Tibial nerve (tissue), 4 donors: ENCODE measurements at places on chromosomes 2 and 18.

GRCh38 chr2:45986509-45986908 is 310.7 kb upstream of the EPAS1 start:
- DNase-seq: no peak

GRCh38 chr2:9463698-9464034 is 10.7 kb upstream of the IAH1 start:
- no peak for DNase-seq

GRCh38 chr18:32349728-32350395 is 120.8 kb downstream of the GAREM1 start:
- peak; percentile 94 for DNase-seq

DNA sequence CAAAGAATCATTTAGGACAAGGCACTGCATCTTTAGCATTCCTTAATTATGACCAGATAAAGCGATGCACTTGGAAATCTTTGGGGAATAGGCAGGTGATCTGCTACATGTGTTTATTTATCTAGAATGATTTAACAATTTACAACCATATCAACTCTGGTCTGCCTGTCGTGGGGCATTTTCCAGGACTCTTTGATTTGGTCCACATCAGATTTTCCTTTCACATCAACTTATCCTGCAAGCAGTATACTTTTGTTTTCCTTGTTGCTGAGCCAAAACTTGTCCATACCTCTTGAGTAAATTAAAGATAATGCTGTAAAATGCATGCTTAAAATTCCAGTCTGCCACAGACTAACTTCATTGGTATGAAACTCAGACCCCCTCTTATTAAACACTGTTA is 312.4 kb upstream of the TCF4 start:
- no peak for DNase-seq

- no peak for DNase-seq
Measured at GRCh38 chr18:61582202-61582710, 249.0 kb downstream of the CDH20 start.

- DNase-seq: no peak
Measured at GRCh38 chr2:237993701-237994100, 26.9 kb downstream of the UBE2F start.

DNA sequence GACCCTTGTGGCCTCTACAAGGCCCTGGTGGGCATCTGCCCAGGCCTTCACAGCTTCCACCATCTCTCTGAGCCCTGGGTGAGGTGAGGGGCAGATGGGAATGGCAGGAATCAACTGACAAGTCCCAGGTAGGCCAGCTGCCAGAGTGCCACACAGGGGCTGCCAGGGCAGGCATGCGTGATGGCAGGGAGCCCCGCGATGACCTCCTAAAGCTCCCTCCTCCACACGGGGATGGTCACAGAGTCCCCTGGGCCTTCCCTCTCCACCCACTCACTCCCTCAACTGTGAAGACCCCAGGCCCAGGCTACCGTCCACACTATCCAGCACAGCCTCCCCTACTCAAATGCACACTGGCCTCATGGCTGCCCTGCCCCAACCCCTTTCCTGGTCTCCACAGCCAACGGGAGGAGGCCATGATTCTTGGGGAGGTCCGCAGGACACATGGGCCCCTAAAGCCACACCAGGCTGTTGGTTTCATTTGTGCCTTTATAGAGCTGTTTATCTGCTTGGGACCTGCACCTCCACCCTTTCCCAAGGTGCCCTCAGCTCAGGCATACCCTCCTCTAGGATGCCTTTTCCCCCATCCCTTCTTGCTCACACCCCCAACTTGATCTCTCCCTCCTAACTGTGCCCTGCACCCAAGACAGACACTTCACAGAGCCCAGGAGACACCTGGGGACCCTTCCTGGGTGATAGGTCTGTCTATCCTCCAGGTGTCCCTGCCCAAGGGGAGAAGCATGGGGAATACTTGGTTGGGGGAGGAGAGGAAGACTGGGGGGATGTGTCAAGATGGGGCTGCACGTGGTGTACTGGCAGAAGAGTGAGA is 2.0 kb downstream of the PROC start:
- DNase-seq: no peak

DNA sequence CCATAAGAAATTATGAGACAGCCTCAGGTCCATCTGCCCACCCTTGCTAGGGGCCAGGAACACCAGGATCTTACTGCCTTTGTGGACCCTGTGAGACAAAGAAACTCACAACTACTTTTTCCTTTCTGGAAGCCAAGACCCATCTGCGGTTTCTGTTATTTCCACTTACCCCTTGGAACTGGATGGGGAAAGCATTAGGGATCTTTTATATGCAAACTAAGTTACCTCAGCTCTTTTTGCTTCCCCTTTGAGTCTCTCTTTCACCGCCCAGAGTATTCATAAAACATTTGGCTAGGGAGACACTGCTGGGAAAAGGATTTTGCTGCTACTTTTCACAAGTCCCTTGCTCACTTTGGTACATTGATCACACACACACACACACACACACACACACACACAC is 95.7 kb downstream of the ZNF385B start:
- no peak for DNase-seq

DNA sequence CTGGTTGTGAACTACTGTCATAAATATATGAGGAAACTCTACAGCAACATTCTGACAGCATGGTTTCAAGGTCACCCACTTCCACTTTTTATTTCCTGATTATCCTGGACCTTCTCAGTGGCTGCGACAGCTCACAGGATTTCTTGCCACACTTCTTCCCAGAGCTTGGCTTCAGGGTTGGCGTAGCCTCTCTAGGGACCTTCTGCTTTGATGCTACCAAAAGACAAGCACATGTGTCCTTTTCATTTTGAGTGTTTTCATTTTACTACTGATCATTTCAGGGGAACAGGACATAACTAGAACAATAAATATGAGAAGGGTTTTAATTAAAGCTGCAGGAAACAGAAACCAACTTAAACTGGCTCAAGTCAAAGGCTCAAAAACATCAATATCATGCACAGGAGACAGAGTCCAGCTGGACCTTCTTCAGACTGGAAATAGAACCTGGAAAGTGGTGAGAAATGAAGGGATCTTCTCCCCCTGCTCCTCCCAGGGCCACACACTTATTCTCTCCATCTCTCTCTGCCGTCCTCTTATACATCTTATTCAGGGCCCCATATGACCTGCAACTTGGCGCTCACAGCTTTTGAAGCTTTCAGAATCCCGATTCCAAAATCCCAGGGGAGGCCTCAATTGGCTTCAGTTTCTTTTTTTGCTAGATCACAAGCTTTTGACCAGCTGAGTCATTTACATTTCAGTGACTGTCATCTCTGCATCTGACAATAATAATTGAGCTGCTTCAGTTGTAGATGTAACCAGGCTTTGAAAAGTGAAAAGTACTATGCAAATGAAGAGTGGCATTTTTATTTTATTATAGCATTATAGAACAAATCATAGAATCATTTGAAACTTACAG is 9.7 kb downstream of the VIT start:
- DNase-seq: peak; percentile 52

GRCh38 chr2:105640246-105640645 is 104.5 kb upstream of the NCK2 start:
- DNase-seq: no peak

DNA sequence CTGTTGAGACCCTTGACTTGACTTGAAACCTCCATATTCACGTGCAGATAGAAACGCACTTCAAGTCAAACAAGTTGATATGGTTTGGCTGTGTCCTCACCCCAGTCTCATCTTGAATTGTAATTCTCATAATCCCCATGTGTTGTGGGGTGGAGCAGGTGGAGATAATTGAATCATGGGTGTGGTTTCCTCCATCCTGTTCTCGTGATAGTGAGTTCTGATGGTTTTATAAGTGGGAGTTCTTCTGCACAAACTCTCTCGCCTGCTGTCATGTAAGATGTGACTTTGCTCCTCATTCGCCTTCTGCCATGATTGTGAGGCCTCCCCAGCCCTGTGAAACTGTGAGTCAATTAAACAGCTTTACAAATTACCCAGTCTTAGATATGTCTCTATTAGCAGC is 21.4 kb downstream of the SLC3A1 start:
- DNase-seq: no peak

DNA sequence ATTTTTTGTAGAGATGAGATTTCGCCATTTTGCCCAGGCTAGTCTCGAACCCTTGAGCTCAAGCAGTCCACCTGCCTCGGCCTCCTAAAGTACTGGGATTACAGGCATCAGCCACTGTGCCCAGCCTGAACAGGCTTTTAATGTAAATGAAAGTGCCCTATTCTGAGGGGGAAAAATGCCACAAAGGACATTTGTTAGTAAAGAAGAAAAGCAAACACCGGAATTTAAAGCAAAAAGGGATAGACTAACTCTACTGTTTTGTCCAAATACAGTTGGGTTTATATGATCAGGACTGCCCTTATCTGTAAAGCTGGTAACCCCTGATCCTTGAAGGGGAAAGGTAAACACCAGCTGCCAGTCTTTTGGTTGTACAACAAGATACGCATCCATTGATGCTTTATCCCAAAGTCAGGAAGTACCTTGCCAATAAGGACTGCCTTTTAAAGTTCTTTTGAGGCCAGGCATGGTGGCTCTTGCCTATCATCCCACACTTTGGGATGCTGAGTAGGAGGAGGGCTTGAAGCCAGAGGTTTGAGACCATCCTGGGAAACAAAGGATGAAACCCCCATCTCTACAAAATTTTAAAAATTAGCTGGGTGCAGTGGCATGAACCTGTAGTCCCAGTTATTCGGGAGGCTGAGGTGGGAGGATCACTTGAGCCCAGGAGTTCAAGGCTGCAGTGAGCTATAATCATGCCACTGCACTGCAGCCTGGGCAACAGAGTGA is 13.1 kb downstream of the CLEC4F start:
- DNase-seq: no peak

DNA sequence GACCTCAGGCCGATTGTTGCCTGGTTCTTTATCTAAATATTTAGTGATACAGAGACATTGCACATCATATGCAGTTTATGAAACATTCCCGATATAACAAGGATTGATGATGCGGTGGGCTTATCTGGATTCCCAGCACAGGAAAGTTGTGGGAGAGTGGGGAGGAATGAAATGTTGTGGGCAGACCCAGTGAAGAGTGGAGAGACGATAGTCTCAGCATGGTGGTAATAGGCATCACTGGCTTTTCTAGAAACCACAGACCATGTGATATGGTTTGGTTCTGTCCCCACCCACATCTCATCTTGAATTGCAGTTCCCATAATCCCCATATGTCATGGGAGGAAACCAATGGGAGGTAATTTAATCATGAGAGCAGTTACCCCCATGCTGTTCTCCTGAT is 34.8 kb upstream of the RND3 start:
- DNase-seq: no peak

- no peak for DNase-seq
Measured at GRCh38 chr2:218671097-218671653, 627 bp downstream of the RNF25 start.

DNA sequence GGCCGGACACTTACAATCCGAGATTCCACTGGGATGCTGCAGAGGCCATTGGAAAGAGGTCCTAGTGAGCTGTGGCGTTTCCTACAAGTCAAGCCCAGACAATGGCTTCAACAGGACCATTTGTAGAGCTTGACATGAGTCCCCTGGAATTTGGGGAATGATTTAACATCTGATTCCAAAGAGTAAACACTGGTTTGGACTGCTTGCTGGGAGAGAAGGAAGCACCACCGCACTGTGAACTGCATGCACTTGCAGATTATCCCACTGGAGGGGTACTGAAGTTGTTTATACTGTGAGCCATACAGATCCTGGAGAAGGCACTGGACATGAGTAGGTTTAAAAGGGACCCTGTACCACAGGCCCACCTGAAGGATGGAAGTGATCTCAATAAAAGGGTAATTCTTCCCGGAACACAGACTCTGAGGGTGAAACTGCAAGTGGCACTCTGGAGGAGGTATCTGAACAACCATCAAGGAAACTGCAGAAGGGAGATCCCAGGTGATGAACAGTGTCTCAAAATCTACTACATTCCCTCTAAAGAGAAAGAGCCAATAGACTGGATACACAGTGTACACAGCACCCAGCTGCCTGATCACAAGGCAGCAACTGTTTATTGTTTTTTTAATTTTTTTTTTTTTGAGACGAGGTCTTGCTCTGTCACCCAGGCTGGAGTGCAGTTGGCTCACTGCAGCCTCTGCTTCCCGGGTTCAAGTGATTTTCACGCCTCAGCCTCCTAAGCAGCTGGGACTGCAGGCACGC is 4.3 kb upstream of the RAB6C start:
- DNase-seq: no peak

- DNase-seq: no peak
Measured at GRCh38 chr2:235618039-235618438, 124.2 kb downstream of the AGAP1 start.

GRCh38 chr2:110861616-110862260 is 129.4 kb downstream of the ACOXL start:
- DNase-seq: no peak

DNA sequence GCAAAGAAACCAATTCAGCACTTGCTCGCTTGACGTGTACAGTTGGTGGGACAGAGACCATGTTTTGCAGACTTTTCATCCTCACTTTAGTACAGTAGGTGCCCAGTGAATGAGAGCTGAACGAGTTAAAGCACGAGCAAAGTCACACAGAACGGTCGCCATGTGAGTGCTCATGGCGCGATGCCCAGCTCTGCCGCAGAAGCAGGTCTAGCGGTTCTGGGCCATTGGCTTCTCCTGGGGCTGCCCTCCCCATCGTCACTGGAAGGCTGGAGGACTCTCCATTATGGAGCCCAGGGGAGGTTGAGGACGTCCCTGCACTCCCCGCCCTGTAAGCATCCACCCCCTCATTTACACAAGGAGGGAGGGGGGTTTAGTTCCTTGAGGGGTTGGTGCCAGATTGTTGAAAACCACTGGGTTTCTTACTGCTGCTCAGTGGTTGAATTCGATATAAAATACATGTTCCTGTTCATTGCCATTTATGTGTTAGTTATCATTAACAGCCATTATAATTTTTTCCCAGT is 24.9 kb downstream of the PTGR3 start:
- DNase-seq: no peak
